ENCODE measurements at places on chromosomes 13 and 19.

GRCh38 chr13:91836553-91836952 is 438.1 kb downstream of the GPC5 start:
- DNase-seq = no peak

DNA sequence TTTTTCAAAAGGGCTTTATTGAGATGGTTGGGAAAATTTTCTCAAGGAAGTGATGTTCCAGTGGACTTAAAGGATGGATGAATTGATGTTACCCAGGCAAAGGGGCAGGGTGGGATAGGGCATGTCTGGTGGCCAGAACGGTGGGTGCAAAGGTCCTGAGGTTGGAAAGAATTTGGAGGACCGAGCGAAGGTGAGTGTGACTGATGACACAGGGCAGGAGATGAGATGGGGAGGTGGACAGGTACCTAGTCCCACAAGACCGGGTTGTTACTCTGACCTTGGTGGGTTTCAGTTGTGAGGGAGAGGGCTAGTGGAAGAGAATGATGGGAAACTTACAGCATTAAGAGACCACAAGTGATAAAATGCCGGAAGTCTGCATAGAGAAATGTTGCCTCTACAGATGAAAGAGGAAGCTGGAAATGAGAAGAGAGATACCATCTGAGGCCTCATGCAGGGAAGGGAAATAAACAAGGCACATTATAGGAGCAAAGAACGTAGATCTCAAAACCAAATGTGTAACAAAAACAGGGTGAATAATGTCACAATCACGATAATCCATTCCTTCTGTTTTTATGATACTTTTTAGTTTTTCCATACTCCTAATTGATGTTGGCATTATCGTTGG is 4.5 kb downstream of the ADGRE1 start:
- DNase-seq = no peak

DNA sequence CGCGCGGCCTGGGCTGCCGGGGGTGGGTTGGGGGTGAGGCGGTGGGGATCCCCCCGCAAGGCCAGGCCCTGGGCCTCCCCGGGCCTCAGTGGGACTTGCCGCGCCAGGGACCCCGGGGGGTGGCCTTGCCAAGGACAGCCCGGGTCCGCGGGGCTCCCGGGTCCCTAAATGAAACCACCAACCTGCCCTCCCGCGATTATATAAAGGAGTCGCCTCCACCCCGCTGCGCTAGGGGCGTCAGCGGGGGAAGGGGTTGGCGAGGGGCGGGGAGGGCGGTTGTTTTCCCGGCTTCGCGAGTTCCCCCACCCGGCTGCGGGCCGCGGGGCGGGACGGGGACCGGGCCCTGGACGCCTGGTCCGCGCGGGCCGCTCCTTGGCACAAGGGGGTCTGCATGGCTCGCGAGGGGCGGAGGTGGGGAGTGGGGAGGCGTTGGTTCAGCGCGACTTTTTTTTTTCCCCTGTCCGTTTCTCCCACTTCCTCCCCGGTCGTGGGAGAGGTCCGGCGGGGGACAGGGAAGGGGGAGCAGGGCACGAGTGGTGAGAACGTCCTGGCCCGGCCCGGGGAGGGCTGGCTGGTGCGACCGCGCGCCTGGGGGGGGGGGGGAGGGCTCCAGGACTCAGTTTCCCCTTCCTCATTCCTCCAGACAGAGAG is 822 bp upstream of the ZBTB7A start:
- DNase-seq = no peak

DNA sequence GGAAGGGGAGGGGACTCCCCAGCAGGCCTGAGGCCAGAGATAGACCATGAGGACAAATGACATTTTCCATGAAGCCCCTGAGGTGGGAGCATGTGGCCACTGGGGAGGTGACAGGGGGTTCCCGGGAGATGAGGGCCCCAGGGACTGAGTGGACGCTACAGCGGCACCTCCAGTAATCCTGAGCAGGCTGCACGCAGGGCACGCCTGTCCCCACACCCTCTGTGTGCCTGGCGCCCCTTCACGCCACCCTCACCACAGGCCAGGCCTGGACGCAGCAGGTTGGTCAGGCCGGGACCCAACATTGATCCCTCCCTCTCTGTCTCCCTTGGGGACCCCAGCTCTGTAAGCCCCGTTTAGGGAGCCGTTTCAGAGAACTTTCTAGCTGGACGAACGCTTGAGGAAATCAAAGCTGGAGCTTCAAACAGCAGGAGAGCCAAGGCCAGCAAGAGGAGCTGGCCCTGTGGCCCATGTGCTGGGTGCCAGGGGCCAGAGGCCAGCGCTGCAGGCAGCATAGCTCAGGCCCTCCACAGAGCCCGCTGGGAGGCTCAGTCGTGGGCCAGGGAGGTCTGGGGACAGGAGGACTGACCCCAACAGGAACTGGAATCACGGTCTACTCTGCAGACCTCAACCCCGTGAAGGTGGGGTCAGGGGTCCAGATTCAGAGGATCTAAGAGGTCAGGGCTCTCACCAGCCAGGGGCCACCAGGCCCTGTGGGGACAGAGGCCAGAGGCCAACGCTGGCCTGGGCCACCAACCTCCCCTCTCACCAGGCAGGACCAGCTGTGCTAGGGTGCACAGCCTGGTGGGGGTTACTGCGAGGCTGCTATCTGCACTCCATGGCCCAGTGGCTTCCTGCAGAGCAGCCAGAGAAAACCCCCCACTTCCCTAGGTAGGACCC is 14.6 kb downstream of the LSM4 start:
- DNase-seq = no peak

DNA sequence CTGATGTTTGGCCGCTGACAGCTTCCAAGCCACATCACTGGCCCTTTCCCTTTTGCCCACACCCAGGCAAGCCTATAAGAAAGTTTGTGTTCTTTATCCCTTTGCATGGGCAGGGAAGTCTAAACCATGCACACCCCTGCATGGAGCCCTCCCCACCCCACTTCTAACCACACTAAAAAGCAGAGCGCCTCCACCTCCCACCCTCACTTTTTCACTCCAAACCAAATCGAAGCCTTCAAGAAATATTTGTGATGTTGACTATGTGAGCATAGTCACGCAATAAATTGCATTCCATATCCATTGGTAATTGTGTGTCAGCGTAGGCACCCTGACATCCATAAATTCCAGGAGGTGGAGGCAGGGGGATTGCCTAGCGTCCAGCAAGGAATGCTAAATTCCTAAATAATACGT is 104.4 kb upstream of the LSM14A start:
- no peak for DNase-seq

- DNase-seq = no peak
Observed at GRCh38 chr13:58254943-58255342, 623.4 kb downstream of the PCDH17 start.

DNA sequence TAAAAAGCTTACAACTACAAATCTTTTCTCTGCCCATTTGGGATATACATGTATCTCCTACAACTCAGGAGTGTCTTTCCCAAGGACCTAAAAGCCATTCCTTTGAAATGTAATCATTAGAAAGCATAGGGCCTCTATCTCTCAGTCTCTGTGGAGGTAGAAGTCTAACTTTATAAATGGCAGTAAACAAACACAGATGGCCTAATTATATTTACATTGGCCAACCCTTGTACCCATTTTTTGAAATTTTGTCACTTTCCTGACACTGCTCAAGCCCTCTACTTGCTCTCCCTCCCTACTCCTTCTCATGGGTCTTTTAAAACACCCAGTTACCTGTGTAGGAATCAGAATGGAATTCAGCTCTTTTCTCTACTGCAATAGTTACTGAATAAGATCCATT is 24.8 kb downstream of the RNF6 start:
- no peak for DNase-seq

DNA sequence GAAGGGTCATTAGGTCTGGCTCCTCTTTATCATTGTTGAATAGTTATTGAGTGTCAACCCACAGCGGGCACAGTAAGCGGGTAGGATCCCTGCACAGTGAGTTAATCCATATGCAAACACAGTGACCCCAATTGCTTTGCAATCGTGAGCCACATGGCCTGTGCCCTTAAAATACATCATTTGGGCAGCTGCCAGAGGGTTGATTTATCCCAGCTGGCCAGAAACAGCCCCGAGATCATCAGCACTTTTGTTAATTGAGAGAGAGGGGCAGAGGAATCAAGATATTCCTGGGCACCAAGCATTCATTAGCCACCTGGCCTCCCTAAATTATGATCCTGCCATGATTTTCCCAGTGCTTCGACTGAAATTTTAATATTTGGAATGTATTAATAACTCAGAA is 9.8 kb upstream of the CNMD start:
- no peak for DNase-seq
